ENCODE measurements at places on chromosomes 6 and 20.

DNA sequence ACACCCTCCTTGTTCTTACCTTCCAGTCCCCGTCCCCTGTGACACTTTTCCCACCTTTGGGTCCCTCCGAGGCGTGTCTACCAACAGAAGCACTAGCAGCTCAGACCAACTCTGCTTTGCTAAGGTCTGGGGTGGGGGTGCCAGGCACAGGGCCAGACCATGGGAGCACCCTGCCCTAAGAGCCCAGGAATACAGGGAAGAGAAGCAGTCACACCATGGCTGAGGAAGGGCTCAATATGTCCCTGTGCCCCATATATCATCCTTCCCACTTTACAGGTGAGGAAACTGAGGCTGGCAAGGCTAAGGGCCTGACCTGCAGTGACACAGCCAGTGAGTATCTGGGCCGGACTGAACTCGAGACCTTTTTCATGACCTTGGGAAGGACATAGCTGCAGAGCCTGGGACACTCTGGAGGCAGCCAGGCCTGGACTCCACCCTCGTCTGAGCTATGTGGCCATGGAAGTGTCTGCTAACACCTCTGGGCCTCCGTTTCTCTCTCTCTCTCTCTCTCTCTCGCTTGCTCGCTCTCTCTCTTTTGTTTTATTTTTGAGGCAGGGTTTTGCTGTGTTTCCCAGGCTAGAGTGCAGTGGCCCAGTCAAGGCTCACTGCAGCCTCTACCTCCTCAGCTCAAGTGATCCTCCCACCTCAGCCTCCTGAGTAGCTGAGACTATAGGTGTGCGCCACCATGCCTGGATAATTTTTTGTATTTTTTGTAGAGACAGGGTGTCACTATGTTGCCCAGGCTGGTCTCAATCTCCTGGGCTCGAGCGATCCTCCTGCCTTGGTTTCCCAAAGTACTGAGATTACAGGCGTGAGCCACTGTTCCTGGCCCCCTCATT lies 156.7 kb downstream of the GRM4 start:
- DNase-seq, result no peak

- no peak for DNase-seq
Measured at GRCh38 chr20:10579942-10580341, 93.9 kb downstream of the JAG1 start.

- no peak for DNase-seq
Measured at GRCh38 chr6:136284909-136285308, 4.7 kb downstream of the BCLAF1 start.

GRCh38 chr6:28506807-28507475 lies 8.7 kb downstream of the GPX6 start:
- DNase-seq, result no peak

DNA sequence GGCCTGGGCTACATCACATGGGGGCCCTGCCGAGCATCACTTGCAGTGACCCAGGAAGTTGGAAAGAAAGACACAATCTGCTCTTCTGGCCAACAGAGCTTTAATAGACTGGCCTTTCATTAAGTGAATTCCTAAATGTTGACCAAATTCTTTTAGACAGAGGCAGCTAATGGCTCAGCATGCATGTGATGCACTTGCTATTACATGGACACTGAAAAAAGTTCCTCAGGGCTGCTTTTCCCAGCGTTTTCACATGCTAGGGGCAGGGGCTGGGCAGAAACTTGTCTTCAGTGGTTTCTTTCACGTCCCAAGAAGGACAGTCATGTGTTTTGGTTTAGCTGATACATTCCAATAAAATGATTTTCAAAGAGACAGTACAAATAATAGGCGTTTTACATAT lies 651.0 kb upstream of the SLC35B3 start:
- no peak for DNase-seq

DNA sequence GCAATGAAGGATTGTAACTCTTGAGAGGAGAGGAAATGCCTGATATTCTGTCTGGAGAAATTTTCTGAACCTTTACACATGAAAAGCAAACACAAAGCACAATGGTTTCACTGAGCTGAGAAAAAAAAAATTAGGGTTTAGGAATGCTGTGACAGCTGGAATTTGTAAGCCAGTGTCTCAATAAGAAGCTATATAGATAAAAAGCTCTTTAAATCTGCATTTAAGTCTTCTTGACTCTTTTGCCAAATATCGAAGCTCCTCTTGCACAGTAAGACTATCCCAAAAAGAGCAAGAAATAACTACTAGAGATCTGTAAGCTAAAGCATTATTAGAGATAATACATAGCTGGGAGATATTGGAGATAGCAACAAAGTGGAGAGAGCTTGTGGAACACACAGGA lies 1334.0 kb upstream of the CITED2 start:
- no peak for DNase-seq

DNA sequence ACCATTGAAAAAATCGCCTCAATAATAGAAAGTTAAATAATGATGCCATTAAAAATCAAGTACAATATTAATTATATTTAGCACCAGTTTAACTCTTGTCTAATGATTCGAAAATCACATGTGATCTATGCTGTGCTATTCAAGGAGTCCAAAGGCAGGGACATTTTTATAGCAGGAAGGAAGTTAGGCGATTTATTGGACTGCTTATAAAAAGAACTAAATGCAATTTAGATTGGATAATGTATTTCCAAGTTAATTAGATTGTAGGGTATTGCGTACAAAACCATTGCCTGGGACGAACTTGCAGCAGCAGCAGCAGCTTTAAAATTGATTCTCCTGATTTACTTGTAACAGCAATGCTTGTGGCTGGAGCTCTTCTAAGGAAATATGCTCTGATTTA lies 87.4 kb upstream of the TMEM181 start:
- DNase-seq, result no peak

Measured in NCI-H1436 (cell line).